Astrocyte of the spinal cord (primary cell): ENCODE measurements at places on chromosomes 5 and 9.

DNA sequence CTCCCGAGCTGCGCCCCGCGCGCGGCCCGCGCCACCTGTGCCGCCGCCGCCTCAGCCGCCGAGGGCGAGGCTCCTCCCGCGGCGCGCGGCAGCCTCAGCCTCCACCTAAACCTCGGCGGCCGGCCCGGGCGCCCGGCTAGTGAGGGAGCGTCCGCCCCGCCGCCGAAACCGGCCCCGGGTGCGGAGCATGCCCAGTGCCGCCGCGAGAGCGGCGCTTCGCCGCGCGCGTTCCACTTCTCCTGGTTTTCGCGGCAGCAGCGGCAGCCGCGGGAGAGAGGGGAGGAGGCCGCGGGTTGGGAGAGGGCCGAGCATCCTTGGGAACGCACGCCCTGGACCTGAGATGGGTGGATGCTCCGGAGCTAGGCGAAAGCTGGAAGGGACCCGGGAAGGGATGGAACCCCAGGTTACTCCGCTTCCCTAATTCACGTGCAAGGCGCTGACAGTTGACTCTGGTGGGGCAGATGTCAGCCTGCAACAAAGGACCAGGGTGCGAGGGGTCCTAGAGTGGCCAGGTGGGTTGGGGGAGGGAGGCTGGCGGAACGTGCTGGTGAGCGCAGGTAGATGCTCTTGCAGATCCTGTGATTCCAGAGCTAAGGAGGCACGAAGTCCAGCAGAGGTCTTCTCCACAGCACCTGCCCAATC, at the start of gene CTNND2:
TSS of gene CTNND2 (minus strand) at position 182 of the 642 bp plus-strand sequence. CDS start 593 bp downstream, outside the sequence.
- peak; percentile 65 for DNase-seq

GRCh38 chr5:73763300-73764032, 137.5 kb downstream of the ARHGEF28 start:
- no peak for DNase-seq

- DNase-seq, result no peak
Observed at GRCh38 chr5:154501566-154501965, 23.5 kb upstream of the HAND1 start.

- no peak for DNase-seq
Observed at GRCh38 chr9:99682870-99683269, 138.8 kb upstream of the NR4A3 start.

DNA sequence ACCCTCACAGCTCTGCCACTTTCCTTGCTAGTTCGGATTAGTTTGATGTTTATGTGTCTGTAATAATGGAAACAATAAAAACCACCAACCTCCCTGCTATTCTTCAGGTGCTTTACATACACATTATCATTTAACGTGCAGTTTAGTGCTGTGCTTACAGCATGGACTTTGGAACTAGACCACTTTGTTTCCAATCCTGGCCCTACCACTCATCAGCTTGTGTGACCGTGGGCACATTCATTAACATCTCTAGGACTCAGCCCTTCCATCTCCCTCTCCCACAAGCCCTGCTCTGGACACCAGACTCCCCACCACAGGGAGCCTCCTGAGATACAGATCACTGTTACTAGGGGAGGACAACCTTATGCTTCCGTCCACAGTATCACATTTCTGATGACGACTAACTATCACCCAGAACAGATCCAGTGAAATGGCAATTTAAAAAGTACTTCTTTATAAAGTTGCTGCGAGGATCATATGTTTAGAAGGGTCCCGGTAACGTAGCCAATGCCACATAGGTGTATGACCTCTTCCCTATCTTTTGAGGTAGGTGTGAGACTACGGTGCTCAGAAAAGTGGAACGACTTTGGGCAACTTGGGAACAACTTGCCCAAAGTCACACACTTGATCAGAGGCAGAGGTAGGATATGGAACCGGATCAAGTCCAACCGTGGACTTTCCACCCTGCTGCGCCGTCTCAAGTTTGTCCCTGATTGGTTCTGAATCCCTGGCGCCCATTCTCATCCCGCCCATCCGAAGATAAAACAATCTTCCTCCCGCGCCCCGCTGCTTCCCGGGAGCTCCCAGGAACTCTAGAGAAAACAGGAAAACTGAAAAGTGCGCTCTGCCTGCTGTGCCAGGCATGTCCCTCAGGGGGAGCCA, 132.4 kb upstream of the NIPBL start:
- DNase-seq, result peak; percentile 62

DNA sequence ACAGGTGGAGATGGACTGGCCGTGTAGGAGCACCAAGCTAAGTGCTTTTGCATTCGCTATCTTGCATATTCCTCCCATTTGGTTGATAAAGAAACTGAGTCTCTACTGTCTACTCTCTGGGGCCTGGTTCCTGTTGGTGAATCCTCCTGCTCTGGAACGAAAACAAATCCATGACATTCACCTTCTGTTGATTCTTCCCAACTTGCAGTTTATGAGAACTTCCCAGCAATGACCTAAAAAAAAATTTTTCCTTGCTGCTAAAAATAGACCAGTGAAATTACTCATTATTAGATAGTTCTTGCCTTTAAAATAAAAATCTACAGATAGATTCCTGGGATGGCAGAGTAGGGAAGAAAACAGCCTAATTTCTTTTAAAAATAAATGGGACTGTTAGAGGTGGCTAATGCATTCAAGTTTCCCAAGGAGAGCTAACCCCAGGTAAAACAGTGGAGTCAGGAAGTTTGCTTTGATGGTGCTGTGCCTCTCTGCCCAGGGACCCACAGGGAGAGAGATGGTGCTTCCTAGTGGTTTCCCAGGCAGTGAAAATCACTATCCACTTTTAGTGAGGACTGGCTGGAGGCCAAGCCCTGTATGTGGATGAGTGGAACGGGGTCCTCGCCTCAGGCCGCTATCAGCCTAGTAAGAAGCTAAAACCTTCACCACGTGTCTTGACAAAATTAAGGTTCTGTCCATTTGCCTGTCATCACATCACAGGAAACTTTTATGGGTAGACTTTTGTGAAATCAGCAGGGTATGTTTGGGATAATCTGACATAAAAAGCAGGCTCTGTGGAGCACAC, 68.4 kb upstream of the NR3C1 start:
- DNase-seq, result no peak

- no peak for DNase-seq
Observed at GRCh38 chr9:137113385-137114159, 961 bp downstream of the DPP7 start.

DNA sequence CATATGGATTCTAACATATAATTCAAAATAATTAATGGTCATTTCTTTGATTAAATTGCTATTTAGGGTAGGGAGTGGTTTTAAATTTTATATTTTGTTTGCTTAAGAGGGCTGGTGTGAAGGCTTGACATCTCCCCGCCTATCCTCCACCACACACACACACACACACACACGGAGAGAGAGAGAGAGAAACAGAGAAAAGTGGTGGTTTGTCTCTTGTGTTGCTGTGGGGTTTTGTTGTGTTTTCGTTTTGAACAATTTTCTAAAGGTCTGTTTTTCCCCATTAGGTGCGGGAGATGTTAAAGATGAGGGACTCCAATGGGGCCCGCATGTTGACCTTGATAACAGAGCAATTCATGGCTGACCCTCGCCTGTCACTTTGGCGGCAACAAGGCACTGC, 161.9 kb downstream of the ZSWIM6 start:
- no peak for DNase-seq
